ENCODE measurements at places on chromosomes 7 and 10.

DNA sequence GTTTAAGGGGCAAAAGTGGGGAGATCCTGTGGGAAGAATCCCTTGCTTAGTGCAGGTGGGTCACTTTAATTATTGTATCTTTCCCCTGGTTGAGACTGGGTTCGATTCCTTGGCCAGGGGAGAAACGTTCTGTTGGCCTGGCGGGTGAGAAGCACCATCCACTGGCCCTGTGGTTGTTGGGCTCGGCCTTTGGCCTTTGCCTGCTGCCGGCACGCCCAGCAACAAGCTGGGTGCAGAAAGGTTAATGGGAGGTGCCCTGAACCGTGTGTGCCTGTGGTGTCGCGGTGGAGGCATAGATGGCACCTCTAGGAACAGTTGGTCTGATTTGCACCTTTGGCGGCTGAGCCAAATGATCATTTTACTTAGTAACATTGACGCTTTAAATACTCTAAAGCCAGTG is 363.6 kb upstream of the CNTNAP2 start:
- no peak for DNase-seq

DNA sequence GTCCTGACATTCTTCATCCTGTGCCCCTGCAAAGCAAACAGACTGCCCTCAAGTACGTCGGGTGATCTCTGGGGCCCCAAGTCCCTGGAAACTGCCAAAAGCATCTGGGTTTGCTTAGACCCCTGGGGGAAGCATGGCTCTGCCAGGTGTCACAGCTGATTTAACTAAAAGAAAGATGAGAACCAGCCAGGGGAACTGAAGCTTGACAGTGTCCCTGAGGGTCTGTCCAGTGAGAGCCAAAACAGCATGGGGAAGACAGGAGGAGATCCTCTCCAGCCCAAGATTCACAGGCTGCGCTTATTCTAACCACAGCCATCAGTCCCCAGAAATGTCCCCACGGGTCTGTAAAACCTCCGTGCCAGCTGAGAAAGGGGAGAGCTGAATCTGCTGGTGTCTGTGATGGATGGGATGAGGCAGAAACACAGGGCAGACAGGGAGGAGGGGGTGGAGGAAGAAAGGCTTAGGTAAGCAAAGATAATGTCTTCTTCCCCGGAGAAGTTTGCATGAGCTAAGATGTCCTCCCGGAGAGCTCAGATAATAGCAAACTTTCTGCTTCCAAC is 21.3 kb downstream of the CCDC3 start:
- DNase-seq, result no peak

GRCh38 chr7:27745064-27745583 is 5.2 kb downstream of the TAX1BP1 start:
- peak; percentile 84 for DNase-seq

GRCh38 chr7:77460057-77460486 is 43.9 kb upstream of the GSAP start:
- DNase-seq, result no peak

DNA sequence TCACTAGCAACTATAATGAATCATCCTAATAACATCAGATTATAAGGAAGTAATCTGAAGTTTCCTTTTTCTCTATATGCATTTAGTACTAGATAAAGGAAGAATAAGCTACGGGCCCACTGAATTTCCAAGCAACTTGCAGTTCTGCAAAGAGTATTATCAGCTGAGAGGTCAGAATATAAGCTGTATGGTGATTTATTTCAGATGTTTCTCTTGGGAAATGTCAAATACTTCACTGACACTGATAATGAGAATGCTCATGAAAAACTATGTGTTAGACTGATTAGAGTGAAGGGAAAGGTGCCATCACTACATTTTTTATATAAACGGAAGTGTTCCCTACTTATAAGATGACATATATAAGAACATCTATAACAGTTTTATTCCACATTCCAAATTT is 251.2 kb upstream of the HGF start:
- no peak for DNase-seq

DNA sequence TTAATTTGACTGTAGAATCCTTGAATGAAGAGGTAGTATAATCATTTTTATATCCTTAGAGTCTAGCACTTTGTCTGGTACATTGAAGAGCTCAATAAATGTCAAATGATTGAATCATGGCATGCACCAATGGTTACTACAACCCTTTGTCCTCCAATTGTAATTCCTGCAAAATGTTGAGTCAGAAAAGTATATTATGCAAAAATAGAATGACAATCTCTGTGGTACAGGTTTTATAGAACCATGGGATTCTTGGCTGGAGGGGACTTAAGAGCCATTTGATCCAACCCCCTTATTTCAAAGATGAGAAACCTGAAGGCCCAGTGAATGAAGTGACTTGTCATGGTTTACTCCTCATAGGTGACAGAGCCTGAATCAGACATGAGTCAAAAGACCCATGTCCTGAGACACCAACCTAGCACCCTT is 30.9 kb upstream of the SMKR1 start:
- no peak for DNase-seq

DNA sequence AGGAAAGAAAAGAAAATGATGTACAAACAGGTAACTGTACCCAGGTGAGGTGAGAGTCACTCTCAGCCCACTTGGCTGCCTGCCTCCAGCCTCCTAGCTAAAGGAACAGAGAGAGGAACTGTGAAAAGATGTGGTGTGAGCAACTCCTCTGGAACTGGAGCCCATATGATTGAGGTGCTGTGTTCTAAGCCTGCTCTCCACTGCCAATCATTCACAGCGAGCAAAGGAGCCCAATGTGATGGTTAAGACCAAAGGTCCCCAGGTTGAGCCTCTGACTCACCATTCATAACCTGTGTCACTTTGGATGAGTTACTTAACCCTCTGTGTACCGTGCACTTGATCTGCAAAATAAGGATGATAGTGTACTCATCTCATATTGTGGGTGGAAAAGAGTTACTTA is 868.1 kb upstream of the AUTS2 start:
- no peak for DNase-seq

GRCh38 chr10:80351220-80351619 is 5.3 kb downstream of the DYDC1 start:
- no peak for DNase-seq

DNA sequence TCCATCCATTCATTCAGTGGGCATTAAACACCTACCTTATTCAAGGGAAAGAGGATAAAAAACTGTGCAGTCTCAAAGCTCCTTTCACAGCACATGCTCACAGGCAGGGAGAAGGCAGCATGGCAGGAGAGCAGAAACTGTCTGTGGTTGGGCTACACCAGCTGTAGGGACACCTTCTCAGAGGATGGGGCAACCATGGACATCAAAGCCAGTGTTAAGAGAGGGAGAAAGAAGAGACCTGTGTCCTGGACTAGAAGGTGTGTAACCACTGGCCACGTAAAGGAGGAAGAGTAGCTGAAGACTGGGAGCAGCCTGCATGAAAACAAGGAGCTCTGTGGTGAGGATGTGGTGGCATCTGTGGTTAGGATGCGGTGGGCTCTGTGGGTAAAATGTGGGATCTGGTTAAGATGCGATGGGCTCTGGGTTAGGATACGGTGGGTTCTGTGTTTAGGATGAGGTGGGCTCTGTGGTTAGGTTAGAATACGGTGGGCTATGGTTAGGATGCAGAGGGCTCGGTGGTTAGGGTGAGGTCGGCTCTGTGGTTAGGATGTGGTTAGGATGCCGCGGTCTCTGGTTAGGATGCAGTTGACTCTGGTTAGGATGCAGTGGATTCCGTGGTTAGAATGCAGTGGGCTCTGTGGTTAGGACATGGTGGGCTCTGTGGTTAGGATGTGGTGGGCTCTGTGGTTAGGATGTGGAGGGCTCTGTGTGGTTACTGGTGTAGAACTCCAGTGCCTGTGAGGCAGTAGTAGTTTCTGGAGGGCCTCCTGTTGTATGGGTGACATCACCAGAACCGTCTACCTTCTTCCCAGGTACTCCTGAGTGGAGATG is 197.6 kb downstream of the WDR37 start:
- no peak for DNase-seq

DNA sequence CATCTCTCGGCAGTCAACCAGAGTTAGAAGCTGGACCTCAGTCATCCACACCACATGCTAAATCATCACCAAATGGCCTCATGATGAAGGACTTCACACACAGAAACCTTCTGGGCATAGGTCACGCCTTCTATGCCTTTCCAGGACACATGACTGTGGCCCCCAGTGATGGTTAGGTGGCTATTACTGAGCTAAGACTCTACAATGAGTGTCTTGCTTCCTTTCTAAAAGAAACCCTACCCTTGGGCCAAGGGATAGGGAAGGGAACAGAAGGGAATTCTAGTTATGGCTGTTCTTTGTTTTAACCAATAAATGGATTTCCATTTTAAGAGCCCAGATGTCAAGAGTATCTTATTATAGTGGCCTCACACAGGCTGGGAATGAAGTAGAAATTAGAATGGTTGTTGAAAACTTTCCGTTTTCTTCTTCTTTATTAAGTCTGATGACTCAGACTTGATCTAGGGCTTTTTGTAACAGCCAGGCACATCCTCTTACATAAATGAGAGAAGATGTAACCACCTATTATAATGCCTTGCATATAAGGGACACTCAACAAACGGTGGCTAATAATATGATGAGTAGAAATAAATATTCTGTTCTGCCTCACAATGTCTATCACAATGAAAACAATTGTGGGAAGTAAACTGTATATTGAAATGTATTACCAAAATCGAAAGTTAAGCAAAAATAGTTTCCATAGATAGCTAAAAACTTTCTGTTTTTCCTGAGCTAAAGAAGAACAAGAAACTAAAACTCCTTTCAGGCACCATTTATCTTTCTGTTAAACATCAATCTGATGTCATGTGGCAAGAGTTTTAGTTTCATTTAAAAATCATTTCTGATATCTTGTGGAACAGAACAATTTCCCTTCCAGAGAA is 62.5 kb upstream of the TOMM7 start:
- peak; percentile 15 for DNase-seq

GRCh38 chr10:5168897-5169420 is 16.0 kb downstream of the AKR1C8 start:
- no peak for DNase-seq

- no peak for DNase-seq
These were observed 31.4 kb downstream of the ADRB1 start for GRCh38 chr10:114075093-114075492.

DNA sequence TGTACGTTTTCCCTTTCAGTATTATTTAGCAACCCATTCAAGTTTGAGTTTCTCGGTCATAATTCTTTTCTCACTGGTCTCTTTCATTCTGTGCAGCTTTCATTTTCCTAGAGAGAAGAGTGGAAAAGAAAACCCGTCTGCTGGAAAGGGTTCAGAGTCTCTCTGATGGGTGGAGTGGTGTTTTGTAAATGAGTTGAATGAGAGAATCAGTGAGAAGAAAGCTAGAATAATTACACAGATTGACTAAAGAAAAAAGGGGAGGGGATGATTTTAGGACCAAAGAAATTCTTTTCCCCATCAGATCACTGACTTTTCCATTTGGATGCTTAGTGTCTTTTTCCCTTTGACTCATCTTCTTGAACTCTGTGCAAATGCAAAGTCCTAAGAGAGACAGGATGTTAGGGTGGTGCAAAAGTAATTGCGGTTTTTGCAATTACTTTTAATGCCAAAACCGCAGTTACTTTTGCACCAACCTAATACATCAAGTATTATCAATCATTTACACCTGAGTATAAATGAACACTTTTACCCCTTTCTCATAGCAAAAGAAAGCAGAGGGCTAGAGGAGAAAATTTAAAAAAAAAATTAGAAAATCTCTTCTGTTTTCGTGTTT is 242.1 kb upstream of the SP4 start:
- DNase-seq, result no peak

GRCh38 chr10:59970396-59971368 is 64.3 kb upstream of the CCDC6 start:
- DNase-seq, result no peak

DNA sequence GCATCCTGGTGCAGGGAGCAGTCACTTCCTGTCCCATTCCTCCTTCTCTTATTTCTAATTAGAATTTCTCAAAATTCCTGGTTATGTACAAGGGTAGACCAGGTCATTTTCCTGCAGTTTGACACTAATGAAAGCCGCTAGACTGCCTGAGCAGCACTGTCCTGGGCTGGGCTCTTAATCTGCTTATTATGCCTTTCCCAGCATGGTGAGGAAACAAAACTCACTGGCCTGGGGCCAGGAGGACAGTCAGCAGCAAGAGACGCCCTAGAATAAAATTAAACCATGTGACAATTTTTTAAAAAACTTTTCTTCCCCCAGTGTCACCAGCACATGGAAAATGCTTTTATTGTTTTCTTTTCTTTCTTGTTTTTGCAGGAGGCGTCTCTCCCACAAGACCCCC is 647.5 kb downstream of the TYW1 start:
- no peak for DNase-seq

Data from COLO829 (cell line).